ENCODE measurements at places on chromosomes 16 and 17.

- DNase-seq, result no peak
Observed at GRCh38 chr16:85475233-85475632, 137.9 kb upstream of the GSE1 start.

DNA sequence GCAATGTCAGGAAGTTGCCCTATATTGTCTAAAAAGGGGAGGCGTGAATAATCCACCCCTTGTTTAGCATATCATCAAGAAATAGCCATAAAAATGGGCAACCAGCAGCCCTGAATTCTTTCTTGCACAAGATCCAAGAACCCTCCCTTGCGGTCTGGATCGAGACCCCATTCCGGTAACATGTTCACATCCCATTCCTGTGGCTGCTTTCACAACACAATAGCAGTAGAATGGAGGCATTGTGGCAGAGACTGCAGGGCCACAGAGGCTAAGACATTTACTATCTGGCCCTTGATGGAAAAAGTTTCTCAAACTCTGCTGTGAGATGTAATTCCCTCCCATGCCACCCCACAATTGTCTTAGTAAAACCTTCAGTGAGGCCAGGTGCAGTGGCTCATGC is 73.2 kb downstream of the RMI2 start:
- no peak for DNase-seq

DNA sequence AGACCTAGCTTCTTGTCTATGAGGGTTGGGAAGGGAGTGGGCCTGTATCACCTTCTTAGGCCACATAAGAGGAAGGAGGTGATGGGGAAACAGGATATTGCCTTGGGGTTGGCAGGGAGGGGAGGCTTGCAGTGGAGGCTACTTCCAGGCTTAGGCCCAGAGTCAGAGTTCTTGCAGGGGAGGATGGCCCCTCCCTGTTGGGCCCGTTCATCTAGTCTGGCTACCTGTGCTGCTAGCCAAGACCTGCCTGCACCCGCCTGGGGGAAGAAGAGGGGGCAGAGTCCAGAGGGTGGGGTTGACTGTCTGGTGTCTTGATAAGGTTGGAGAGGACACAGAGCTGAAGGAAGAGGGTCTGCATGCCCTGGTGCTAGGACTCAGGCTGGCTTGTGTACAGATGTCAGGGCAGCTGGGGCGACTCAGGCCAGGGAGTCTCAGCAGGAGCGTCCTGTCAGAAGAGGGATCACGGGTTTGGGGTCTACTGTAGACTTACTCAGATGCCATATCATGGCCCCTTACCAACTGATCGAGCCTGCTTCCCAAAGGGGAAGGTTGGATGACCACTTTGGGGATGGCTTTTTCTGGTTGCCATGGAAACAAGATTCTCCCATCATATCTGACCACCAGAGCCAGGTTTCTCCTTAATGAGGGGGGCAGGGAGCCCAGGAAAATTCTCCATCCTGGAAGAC is 5.3 kb downstream of the KDM6B start:
- no peak for DNase-seq

DNA sequence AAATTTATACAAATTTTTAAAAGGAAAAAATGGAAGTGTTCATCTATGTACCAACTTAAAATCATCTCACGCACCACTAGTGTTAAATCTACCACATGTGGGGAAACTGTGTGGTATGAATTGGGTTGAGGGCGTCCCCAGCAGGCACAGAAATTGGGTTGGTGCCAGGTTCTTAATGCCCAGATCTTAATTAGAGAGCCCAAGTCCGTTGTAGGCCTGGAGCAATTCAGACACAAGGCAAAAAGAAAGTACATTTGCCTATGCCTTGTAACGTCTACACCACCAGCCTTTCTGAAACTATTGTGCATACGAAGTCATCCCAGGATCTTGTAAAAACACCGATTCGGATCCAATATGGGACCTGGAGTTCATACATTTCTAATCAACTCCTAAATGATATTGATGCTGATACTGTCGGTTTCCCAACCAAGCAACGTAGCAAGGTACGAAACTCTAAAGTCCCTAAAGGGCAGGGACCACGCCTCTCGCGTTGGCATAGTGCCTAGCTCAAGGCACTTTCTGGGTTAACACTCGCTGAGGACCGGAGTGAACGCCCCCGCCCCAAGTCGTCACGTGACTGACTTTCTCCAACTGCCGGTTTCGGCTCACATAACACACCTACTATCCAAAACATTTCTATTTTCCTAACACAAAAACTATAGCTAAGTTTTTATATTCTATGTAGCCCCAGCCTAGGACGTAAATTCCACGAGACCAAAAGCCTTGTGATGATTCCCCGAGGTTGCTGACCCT is 945 bp upstream of the UQCRC2 start:
- DNase-seq, result peak; percentile 19

GRCh38 chr17:74566132-74566753 is 1.1 kb downstream of the CD300H start:
- no peak for DNase-seq

DNA sequence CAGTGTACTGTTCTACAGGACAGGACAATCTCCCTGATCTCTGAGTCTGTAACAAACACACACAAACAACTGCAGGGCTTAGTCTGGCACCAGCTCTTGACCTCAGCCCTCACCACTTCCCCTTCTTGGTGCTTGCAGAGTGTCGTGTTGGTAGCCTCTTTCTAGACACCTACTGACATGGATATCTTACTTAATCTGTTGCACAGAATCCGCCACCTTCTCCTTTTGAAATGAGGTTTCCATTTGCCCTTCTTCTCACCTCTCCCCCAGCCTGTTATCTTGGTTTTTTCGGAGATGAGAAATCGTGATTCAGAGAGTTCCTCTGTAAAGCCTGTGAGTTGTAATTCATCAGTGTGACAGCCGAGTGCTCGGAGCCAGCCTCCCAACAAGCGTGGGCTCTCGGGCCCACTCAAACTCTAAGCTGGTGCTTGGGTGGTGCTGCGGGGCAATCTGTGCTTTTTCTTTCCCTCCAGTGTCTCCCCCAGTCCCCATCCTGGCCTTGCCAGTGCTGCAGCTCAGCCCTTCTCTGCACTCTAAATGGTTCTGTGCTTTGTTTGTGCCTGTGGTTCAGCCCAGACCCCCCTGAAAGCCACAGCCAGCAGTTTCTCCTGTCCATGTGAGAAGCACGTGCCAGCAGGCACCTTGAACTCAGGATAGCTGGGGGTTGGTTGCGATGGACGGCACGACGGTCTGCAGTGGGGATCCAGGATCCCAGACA is 28.1 kb downstream of the KIAA0513 start:
- peak; percentile 71 for DNase-seq

DNA sequence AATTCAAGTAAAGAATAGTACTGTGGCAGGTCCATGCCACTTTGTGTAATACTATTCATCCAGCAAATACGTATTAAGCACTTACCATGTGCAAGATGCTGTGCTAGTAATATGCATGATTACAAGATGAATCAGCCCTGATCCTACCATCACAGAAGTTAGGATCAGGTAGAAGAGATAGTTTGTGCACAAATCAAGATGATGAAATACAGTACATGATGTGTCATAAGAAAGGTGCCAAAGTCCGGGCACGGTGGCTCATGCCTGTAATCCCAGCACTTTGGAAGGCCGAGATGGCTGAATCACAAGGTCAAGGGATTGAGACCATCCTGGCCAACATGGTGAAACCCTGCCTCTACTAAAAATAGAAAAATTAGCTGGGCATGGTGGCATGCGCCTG is 10.9 kb downstream of the COG4 start:
- DNase-seq, result no peak

- DNase-seq, result no peak
Observed at GRCh38 chr16:73877150-73877549, 419.5 kb upstream of the PSMD7 start.

GRCh38 chr17:628089-628941 is 86.3 kb downstream of the VPS53 start:
- no peak for DNase-seq

DNA sequence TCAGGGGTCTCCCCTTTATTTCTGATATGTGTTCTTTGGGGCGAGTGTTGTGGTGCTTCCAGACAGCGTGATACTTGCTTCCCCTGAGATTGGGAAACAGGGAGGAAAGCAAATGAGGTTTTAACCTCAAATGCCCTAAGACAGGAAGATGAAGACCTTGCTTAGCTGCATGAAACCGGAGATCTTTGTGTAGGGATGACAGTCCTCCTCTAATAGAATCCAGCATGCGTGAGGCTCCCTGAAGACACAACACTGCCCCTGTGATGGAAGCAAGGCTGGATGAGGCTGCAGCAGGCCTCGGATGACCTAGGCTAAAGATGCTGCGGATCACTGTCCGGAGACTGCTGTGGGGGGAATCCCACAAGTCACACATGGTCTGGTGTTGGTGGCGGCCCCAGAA is 491.0 kb downstream of the CDH13 start:
- DNase-seq, result no peak

DNA sequence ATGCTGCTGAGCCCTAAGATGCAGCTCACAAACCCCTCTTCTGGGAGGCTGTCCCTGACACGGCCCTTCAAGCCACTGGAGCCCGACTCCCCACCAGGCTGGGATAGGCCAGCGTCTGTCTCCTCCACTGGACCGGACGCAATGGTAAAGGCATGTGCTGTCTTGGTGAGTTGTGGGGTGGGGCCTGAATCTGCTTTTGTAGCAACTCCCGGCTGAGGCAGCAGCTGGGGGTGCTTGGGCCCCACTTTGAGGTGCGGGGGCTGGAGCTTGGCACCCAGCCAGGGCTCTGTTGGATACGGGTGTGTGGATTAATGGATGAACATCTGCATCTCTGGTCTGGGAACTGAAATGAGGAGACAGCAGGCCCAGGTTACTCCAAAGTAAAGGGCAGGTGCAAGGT is 3.5 kb upstream of the NLRC3 start:
- no peak for DNase-seq

DNA sequence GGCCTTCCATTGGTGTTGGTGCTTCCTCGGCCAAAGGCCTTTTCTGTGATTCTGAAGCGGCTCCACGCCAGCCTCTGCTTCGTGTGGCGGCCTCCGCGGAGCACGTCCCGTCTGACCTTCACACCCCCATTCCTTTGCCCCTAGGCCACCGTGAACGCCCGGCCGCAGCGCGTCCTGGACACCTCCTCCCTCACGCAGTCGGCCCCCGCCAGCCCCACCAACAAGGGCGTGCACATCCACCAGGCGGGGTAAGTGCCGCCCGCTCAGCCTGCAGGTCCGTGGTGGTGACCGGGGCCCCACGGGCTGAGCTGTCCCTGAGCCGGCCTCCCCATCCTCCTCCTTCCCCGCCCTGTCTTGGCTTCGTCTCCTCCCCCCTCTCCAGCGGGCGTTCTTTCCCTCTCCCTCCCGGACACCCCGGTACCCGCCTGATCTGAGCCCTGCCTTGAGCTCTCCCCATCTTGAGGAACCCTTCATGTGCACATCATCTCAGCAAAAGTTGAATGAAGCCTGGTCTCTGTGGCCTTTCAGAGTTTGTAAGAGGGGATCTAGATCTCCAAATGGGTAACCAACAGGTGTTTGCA is 69.0 kb upstream of the CHMP6 start:
- no peak for DNase-seq

DNA sequence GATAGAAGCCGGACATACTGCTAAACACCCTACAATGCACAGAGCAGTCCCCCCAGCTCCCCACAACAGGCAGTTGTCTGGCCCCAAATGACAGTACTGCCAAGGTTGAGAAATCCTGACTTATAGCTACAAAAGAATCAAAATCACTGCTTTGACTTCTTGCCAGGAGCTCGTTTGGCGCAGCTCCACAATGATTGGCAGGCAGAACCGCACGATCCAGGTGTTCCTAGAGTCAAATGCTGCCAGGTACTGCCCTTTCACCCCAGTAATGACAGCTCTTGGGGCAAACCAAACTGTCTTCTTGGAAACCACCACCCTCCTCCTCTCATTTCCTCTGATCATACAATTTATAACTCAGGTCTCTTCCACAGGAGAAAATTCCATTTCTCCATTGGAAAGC is 2.2 kb upstream of the TMC5 start:
- DNase-seq, result no peak

DNA sequence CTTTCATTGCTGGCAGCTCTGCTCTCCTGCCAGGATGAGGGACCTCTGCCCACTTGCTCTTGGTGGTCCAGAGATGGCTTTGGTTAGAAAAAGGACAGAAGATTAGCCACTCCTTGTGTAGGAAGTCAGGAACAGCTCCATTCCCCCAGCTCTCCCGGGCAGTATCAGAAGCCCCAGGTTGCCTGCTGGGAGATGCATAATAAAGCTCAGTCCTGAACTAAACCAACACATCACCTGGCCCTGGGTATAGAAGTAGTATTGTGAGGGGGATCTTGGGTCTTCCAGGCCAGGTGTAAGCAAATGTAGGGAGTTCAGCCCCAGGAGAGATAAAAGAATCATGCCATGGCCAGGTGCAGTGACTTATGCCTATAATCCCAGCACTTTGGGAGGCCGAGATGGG is 52.4 kb downstream of the NEUROD2 start:
- no peak for DNase-seq

GRCh38 chr17:33300241-33300640 is 7.1 kb upstream of the ASIC2 start:
- no peak for DNase-seq

DNA sequence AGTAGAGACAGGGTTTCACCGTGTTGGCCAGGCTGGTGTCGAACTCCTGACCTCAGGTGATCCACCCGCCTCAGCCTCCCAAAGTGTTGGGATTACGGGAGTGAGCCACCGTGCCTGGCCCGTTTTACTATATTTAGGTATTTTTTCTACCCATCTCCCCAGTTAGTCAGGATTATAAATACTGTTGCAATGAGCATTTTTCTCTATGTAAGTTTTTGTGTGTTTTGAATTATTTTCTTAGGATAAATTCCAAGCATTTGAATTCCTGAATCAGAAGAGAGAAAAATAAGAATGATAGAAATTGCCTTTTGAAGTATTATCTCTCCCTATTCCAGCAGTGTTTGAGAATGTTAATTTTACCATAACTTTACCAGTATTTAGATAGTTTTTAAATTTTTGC is 36.6 kb downstream of the KIAA0513 start:
- no peak for DNase-seq

DNA sequence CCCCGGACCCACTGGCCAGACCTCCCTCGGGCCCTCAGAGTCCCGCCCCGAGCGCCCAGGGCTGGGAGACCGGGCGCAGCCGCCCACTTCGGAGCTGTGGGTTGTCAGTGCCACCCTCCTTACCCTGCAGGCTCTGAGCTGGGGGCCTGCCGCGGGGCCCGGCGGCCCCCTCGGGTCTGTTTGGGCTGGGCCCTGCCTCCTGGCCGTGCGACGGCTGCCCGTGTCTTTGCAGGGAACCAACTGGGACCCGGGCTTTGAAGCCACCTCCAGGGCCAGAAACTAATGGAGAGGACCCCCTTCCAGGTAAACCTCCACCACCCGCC is 443 bp downstream of the TEDC2 start:
- no peak for DNase-seq

DNA sequence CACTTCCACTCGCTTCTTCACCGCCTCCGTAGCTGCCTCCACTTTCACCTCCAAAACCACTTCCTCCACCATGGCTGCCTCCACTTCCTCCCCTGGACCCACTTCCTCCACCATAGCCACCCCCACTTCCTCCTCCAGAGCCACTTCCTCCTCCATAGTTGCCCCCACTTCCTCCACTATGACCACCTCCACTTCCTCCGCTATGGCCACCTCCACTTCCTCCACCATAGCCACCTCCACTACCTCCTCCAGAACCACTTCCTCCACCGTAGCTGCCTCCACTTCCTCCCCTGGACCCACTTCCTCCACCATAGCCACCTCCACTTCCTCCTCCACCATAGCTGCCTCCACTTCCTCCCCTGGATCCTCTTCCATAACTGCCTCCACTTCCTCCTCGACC is 4.5 kb downstream of the KRT9 start:
- no peak for DNase-seq

GRCh38 chr17:77312786-77313599 is 172.2 kb downstream of the SEC14L1 start:
- DNase-seq, result no peak

- DNase-seq, result no peak
Observed at GRCh38 chr16:15031179-15031578, 24.7 kb downstream of the NTAN1 start.

Data from GM19239 (cell line).